ENCODE measurements at places on chromosomes 2 and 18. TPM values are rescaled to one million over a fixed set of nuclear protein-coding genes. Genes with fewer than 3 reads are reported as not detected.

- DNase-seq: no peak
Observed at GRCh38 chr2:72316774-72317173, 169.1 kb upstream of the CYP26B1 start.

- no peak for DNase-seq
Observed at GRCh38 chr2:108920686-108921085, 68.3 kb downstream of the EDAR start.

- peak; percentile 53 for DNase-seq
Observed at GRCh38 chr2:146853741-146854444, 990.9 kb upstream of the ACVR2A start.

Gene RBM43
- total RNA-seq: 0.77 TPM

Gene KRTCAP3
- 0.50 TPM for total RNA-seq

Gene LIMS3
- total RNA-seq: 6.4 TPM

Gene MOGAT1
- total RNA-seq: not detected

DNA sequence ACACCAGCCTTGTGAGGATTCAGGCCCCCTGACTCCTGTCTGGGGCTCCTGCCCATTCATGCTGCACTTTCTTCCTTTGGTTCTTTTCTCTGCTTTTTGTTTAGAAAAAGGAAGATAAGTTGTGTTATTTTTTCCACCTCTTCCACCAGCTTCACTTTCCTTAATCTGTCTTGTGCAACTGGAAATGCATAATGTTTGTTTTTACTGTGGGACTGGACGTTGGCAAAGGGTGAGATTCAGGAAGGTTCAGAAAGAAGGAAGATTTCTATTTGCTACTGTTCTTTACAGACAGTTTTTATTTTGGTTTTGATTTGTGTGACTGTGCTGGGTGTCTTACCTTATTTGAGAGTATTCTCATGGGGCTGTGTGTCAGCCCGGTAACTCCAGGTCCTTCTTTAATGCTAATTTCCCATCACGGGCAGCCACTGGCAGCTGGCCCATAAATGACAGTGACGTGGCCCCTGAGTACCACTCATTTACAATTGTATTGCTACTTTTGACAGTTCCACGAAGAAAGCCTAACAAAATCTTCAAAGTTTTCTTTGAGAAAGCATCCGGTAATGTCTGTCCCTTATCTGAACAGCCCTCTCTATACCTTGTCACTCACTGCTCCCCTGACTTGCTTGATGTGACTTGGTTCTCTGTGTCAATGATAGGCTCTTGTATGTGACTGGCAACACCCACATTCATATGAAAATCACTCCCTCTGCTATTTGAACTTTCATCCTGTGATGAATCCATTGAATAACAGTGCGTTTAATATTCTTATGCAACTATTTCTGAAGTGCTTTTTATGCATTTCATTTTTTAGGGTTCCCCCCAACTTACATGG lies 32.7 kb downstream of the RHBDD1 start:
- no peak for DNase-seq

GRCh38 chr2:85920810-85921545 lies 32.2 kb upstream of the ST3GAL5 start:
- DNase-seq: peak; percentile 60

Gene CXCR1
- not detected for total RNA-seq

Gene OST4
- total RNA-seq: 249 TPM

- no peak for DNase-seq
Observed at GRCh38 chr2:85578243-85579180, 1.1 kb downstream of the VAMP8 start.

- DNase-seq: no peak
Observed at GRCh38 chr2:211344289-211344688, 787.9 kb downstream of the CPS1 start.

- DNase-seq: no peak
Observed at GRCh38 chr2:216553482-216554240, 55.0 kb downstream of the RPL37A start.

GRCh38 chr2:171747371-171747770 lies 60.1 kb downstream of the DYNC1I2 start:
- DNase-seq: no peak

GRCh38 chr2:37770797-37771196 lies 99.4 kb upstream of the CDC42EP3 start:
- peak; percentile 25 for DNase-seq

DNA sequence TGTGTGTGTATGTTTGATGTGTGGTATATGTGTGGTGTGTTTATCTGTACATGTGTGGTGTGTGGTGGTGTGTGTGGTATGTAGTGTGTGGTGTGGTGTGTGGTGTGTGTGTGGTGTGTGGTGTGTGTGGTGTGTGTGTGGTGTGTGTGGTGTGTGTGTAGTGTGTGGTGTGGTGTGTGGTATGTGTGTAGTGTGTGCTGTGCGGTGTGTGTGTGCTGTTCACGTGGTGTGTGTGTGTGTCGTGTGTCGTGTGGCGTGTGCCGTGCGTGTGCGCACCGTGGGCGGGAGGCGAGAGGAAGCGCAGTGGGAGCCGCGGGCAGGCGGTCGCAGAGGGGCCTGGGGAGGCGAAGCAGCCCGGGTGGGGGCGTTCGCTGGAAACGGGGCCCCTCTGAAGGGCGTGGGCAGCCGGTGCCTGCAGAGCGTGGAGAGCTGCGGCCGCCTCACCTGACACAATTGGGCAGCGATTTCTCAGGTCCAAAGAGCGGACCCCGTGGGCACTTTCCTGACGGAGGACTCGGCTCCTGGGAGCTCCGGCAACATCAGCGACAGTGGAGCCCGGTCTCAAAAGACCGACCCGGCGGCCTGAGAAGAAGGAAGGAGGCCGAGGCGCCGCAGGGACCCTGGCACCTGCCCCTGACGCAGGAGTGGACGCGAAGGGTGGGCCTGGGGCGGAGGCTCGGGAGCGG lies 741.1 kb upstream of the SALL3 start:
- DNase-seq: no peak

GRCh38 chr2:216535454-216535995 lies 36.9 kb downstream of the RPL37A start:
- DNase-seq: peak; percentile 83

GRCh38 chr2:146748046-146748445 lies 1096.8 kb upstream of the ACVR2A start:
- DNase-seq: no peak

GRCh38 chr2:74226648-74227213 lies 28.3 kb downstream of the MTHFD2 start:
- DNase-seq: no peak

DNA sequence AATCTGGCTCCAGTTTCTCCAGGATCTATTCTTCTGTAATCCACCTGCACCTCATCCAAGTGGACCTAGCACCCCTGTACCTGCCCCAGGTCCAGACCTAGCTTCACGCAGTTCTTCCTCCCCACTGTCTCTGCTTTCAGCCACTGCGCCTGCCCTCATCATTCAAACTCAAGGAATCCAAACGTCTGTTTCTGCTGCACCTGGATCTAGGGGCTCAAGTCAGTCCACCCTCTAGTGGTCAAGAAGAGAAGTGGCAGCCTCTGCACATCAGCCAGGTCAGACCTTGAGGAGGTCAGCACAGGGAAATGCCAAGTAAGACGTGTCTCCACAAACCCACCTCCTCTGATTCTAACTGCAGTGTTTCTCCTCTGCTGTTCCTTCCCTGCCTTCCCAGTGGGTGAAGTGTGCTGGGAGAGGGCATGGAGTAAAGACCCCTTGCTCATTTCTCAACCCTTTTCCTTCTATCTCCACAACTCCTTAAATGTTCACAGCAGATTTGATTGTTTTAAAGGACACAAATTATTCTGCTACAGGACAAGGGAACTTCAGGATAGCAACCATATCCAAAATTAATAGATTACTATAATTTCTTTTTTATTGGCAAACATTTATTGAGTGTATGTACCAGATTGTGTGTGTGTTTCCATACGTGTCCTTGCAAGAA lies 8.6 kb upstream of the RNF152 start:
- DNase-seq: peak; percentile 50

GRCh38 chr2:188600536-188601210 lies 309.0 kb downstream of the GULP1 start:
- DNase-seq: no peak

Gene CNTNAP5
- 0.11 TPM for total RNA-seq

DNA sequence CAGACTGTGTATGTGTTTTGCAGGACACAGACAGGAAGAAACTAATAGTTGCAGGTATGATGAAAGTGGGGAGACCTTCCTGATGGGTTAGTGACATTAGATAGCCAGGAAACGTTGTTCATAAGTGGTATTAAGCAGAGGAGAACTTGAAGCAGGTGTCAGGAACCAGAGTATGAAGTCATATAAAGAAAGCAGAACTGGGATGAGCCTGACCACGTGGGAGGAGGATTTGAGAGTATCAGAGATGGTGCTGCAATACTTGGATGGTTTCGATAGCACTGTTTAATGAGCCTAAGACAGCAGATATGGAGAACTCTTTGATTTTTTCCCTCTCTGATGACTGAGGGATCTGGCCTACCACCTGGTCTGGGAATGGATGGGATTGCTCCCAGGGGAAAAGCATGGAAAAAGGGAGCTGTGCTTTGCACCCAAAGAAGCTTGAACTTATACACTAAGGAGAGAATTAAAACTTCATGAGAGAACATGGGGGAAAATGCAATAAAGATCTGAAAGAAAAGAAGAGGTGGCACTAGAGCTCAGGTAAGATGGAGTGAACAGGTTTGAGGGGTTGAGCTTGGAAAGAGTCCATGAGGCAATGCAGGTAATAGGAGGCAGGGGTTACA lies 226.0 kb upstream of the LRRTM1 start:
- DNase-seq: no peak

Gene TGFA
- total RNA-seq: 25.8 TPM

GRCh38 chr2:218780046-218780445 lies 1.9 kb upstream of the CYP27A1 start:
- no peak for DNase-seq

Gene ELAC1
- 13.1 TPM for total RNA-seq

DNA sequence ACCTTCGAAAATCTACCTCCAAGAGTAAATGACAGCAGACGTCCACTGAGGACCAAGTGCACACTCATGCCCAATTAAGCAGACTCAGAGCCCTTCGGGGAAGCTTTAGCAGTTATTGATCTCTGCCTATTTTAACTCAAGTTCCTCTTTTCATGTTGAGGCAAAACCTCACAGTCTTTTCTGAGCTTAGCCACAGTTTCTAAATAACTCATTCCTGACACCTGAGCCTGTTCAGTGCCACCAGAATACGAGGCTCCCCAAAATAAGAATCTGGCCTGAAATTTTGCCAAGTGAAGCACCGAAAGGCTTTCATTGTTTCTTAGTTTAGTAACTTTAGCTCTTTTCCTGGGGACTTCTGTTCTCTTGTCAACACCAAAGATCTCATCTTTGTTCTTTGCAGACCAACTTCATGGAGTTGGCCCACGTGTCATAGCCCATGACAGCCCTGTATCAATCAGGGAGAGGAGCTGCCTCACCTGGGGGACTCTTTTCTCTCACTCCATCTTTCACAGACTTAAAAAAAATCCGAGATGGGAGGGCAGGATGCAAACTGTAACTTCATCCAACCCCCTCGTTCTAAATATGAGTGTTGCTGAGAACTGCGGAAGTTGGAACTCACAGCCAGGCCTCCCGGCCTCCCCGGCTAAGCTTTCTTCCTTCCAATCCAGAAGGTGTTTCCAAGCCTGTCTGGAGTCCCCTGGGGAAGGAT lies 22.2 kb downstream of the INPP5D start:
- DNase-seq: no peak

DNA sequence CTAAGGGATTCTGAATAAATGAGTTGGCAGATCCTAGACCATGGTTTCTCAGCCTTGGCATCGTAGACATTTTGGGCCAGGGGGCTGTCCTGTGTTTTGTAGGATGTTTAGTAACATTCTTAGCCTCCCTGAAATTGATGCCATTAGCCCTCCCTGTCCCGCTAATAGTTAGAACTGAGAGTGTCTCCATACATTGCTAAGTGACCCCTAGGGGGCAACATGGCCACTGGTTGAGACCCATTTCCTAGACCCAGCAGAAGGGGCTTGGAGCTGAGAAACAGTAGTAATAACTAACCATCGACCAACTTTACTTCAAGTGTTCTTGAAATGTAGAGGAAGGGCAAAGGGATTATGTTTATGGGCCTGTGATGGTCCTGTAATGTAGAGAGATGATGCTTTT lies 40.8 kb downstream of the KCMF1 start:
- no peak for DNase-seq

Gene SERPINB4
- total RNA-seq: not detected

Gene GPR45
- total RNA-seq: not detected

- no peak for DNase-seq
Observed at GRCh38 chr2:109133746-109134145, 4.7 kb downstream of the SH3RF3 start.

DNA sequence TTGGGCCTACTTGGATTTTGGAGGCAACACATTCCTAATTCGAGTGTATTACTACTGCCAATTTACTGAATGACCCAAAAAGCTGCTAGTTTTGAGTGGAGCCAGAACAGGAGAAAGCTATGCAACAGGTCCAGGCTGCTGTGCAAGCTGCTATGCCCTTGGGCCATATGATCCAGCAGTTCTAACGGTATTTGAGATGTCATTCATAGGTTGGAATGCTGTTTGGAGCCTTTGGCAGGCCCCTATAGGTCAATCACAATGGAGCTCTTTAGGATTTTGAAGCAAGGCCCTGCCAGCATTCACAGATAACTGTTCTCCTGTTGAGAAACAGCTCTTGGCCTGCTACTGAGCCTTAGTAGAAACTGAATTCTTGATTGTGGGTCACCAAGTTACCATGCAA lies 368.7 kb downstream of the CDH19 start:
- no peak for DNase-seq

DNA sequence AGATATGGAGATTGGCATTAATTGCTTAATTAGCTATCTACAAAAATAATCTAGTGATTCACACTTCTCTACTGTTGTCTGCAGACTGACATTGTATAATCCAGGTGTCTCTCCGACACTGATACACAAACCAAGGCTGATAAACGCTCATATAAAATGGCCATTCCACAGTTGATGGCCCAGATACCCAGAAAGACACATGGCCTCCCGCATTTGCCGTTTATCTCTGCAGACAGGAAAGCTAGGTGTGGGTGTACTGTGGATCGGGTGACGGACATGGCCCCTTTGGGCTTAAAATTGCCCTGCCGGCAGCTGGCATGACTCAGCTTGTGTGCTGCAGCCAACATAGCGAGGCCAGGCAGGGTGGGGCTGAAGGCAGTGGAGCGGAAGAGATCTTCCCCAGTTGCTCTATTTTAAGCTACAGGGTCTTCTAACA lies 18.5 kb downstream of the PMAIP1 start:
- DNase-seq: peak; percentile 70

DNA sequence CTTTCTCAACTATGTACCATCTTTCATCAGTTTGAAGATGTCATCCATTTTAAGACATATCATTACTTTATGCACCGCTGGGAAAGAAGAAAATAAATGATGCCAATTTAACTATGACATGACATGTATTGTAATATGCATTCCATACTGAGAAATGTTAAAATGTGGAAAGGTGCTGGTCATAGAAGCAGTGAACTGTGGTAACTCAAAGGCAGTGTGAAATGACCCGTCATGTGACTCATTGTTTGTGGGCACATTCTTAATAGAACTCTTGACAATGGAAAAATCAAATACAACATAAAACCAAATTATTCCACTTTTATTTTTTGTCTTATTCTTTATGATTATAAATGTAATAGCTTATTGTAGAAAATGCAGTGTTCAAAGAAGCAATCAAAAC lies 455.0 kb upstream of the ST6GAL2 start:
- no peak for DNase-seq

Measured in HT1080 (cell line).